ENCODE measurements at places on chromosomes 1 and 21. TPM values are rescaled to one million over a fixed set of nuclear protein-coding genes. Genes with fewer than 3 reads are reported as not detected.

The RNF186 gene
- not detected for total RNA-seq

The TBX19 gene
- total RNA-seq = 0.98 TPM

The THEM4 gene
- total RNA-seq = 32.3 TPM

The CYP4X1 gene
- total RNA-seq = 1.3 TPM

The ERICH3 gene
- total RNA-seq = not detected

The RNU1-1 gene
- under 0.01 TPM for total RNA-seq

The MYOG gene
- not detected for total RNA-seq

The GNG4 gene
- total RNA-seq = 16.3 TPM

The KCNJ9 gene
- not detected for total RNA-seq

The CHRM3 gene
- 9.9 TPM for total RNA-seq

The VAMP4 gene
- total RNA-seq = 6.2 TPM

The TFAP2E gene
- 0.79 TPM for total RNA-seq

The PRPF38A gene
- total RNA-seq = 33.9 TPM

The ARF1 gene
- 295 TPM for total RNA-seq

The EDARADD gene
- 1.2 TPM for total RNA-seq

The NPHS2 gene
- total RNA-seq = not detected

The HLX gene
- 5.8 TPM for total RNA-seq

The PTGER3 gene
- not detected for total RNA-seq

The GPR137B gene
- total RNA-seq = 4.8 TPM

The PDZK1IP1 gene
- total RNA-seq = not detected

The TINAGL1 gene
- 421 TPM for total RNA-seq

The DNALI1 gene
- not detected for total RNA-seq

The LEFTY1 gene
- total RNA-seq = 0.82 TPM

The DISP1 gene
- 3.0 TPM for total RNA-seq

The VHLL gene
- total RNA-seq = 0.19 TPM

The AGMAT gene
- total RNA-seq = not detected

The TRAF3IP3 gene
- total RNA-seq = not detected

The C1orf50 gene
- 2.3 TPM for total RNA-seq

The CXADR gene
- total RNA-seq = 0.41 TPM

The TCEA3 gene
- total RNA-seq = 1.4 TPM

The OR10J1 gene
- not detected for total RNA-seq

The IFNLR1 gene
- 2.2 TPM for total RNA-seq

The AMPD1 gene
- total RNA-seq = not detected

The CBS gene
- total RNA-seq = 60.5 TPM

The ACADM gene
- total RNA-seq = 35.2 TPM

The RAB7B gene
- 4.6 TPM for total RNA-seq

The UTS2 gene
- not detected for total RNA-seq

The KRTAP10-3 gene
- not detected for total RNA-seq

The BARHL2 gene
- total RNA-seq = not detected

The LAPTM5 gene
- 0.21 TPM for total RNA-seq

The TTLL7 gene
- total RNA-seq = 1.8 TPM

The MAP1LC3C gene
- 0.24 TPM for total RNA-seq

The RNF115 gene
- 13.4 TPM for total RNA-seq

The BMP8B gene
- total RNA-seq = 10.9 TPM

The ZBTB8B gene
- 0.15 TPM for total RNA-seq

The TMCC2 gene
- 1.8 TPM for total RNA-seq

The OR2T35 gene
- not detected for total RNA-seq

The ADAMTSL4 gene
- 7.7 TPM for total RNA-seq

The CD5L gene
- not detected for total RNA-seq

The AKNAD1 gene
- total RNA-seq = 1.7 TPM

The NES gene
- 50.1 TPM for total RNA-seq

All from A375 (cell line).